ENCODE measurements at places on chromosomes 1 and 21.

- DNase-seq = no peak
Observed at GRCh38 chr1:151479462-151479861, 20.2 kb upstream of the POGZ start.

DNA sequence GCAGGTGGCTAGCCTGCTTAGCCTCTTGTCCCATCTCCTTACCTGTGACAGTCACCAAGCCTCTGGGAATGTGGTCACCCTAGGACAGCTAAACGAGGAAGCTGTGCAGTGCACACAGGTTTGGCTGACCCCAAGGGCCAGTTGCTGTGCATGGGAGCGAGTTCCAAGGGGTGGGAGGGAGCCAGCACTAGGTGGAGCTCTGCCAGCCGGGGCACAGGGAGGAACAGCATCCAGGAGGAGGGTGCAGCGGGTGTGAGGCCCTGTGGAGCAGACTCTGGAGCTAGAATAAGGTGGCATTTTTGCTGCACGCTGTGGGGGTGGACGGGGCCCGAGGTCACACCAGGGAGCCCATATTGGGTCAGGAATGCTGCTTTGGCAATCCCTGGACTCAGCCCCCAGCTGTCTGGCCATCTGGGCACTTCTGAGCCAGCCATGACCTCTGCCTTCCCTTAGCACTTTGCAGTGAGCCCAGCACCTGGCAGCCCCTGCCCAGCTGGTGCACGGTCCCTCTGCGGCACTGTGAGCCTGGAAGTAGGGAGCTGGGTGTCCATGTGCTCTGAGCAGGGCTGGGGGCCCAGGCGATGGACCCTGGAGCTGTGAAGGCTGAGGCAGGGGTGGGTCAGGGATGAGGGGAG, 8.7 kb downstream of the PDXK start:
- no peak for DNase-seq

GRCh38 chr1:61163355-61163754, 81.0 kb downstream of the NFIA start:
- no peak for DNase-seq

GRCh38 chr1:18989896-18990295, 33.4 kb upstream of the IFFO2 start:
- DNase-seq = no peak

GRCh38 chr1:38238294-38238693, 191.7 kb upstream of the POU3F1 start:
- no peak for DNase-seq

All from NCI-H345 (cell line).